ENCODE measurements at places on chromosomes 11 and 22.

GRCh38 chr11:46445920-46446771, 54.6 kb upstream of the CHRM4 start:
- DNase-seq = no peak

GRCh38 chr11:79857377-79858214, 416.8 kb upstream of the TENM4 start:
- DNase-seq = no peak

- no peak for DNase-seq
Measured at GRCh38 chr11:63897459-63898146, 19.4 kb downstream of the RCOR2 start.

- no peak for DNase-seq
Measured at GRCh38 chr11:36783808-36784207, 185.8 kb upstream of the RAG2 start.

GRCh38 chr11:75147191-75147874, 3.6 kb upstream of the SLCO2B1 start:
- DNase-seq = no peak

GRCh38 chr11:106047631-106048030, 25.6 kb upstream of the MSANTD4 start:
- DNase-seq = no peak

DNA sequence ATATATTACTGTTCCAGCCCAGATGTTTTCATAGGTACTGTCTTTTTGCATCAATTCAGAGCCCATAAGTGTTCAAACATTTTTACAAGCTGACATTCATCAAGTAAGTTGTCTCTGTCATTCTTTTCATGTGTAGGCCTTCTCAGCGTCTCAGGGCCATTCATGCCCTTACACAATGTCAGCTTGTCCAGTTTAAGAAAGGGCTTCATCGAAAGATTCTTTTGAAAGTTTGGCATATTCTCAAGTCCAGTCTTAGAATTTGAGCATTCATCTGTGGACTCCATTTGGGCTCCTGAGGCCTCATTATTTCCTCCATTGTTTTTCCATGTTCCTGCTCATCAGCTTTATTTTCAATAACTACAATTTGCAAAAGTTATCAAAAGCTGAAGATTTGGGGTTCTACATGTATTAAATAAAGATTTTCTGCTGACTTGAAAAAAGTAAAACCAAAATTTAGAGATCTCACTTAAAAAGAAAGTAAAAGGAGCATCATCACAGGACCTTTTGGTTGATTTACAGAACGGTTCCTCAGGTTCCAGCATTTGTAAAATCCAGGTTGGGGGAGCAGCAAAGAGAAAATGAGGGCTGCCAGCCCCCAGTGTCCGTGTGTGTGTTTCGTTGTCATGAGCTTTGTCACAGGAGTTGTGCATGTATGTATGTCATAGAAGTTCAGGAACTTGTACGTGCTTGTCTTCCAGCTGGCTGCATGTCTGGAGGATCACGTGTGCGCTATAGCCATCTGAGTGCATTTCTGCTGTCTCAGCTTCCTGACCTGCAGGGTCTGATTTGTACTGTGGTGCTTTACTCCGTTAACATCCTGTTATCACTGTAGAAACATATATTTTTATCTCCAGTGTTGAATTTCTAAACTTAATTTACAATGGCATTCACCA, 15.6 kb downstream of the MOV10L1 start:
- no peak for DNase-seq

GRCh38 chr22:45882881-45883810, 93.8 kb downstream of the WNT7B start:
- no peak for DNase-seq

GRCh38 chr11:113382121-113382520, 5.5 kb upstream of the ANKK1 start:
- no peak for DNase-seq

GRCh38 chr22:32494971-32495370, 20.4 kb downstream of the FBXO7 start:
- DNase-seq = no peak

GRCh38 chr22:48577014-48577690, 1250.5 kb downstream of the BRD1 start:
- DNase-seq = no peak

- DNase-seq = no peak
Measured at GRCh38 chr11:63868399-63869064, 29.6 kb downstream of the MARK2 start.

DNA sequence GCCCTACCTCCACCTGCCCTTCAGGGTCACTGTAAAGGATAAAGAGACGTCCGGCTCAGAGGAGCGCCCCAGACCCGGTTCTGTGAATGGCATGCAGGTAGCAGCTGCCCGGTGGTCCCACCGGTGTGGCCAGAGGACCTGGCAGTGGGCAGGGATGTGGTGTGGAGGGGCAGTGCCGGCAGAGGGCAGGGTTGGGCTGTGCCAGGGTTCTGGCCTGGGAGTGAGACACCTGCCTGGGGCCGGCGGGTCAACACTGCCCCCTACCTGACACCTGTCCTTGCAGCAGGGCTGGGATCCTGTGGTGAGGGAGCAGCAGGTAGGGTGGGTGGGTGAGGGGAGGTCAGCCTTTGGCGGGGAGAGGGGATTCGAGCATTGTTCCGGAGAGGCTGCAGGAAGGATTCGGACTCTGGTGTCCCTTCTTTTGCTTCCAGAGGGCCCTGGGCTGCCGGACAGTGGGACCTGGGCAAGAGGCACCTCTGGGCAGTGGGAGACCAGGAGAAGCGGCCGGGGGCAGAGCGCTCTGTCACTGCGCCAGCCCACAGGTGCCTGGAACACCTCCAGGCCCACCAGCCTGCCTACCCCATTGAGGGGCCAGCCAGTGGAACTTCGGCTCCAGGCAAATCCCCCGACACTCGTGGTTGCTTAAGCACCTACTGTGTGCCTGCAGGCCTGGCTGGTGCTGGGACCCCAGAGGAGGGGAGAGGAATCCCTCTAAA, 1.6 kb upstream of the PHLDA2 start:
- DNase-seq = peak; percentile 30

DNA sequence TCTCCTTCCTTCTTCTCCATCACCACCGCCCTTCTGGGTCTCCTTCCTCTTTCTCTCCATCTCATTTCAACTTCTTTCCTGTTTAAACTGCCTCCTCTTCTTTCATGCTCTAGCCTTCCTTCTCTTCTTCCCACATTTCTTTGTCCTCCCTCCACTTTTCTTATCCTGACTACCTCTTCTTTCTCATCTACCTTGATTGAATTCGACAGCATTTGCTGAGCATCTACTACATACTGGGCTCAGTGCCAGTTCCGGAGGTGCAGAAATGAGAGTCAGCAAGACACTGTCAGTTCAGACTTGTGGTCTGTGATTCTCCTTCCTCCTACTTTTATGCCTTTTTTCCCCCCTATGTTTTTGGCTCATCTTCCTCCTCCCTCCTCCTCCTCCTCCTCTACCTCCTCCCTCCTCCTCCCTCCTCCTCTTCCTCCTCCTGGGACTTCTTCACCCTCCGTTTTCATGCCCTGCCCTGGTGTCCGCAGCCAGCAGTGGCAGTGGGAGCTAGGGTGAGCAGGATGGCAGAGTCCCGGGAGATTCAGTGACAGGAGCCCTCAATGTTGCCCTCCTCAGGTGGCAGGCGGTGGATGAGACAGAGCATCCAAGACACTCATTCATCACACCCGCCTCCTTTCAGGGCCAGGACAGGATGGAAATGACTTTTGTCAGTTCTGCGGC, 146.0 kb upstream of the SEZ6L start:
- DNase-seq = no peak

DNA sequence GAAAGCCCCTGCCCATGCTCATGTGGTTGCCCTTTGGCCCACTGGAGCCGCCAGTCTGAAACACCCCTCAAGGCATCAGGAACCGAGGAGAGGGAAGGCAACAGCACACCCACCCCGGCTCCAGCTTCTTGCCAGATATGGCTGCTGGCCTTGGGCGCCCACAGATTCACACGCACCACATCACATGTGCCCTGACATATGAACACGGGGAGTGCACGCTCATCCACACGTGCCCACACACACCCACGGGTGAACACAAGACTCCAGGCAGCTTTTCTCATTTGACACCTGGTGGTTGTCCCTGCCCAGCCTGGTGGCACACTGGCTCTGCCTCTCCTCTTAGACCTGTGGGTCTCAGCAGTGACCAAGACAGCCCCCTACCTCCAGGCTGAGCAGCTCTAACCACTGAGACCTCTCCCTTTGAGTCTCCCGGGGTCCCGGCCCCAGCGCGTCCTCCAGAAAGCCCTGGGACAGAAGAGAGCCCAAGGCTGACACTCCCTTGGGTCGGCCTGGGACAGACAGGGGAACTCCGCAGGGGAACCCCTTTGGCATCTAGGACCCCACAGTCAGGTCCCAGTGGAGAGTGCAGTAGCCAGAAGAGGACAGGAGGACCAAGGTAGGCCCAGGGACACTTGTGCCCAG, 2.7 kb upstream of the MAPK12 start:
- DNase-seq = no peak

DNA sequence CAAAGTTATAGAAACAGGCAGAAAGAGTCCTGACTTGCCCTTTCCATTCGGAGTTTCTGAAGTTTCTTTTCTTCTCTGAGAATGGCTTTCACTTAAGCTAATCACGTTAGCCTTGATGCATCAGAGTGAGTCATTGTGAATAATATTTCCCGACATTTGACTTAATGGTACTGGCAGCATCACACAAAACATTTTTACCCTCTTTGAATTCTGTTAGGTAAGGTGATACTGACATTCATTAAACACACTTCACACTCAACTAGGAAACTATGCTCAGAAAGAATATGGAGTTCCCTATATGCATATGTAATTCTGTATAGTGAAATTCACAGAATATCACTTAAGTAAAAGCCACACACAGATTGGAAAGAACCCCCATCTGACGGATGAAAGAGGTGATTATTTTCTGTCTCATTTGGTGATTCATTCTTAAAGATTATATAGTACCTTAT, 120.8 kb upstream of the ARHGAP20 start:
- DNase-seq = no peak

DNA sequence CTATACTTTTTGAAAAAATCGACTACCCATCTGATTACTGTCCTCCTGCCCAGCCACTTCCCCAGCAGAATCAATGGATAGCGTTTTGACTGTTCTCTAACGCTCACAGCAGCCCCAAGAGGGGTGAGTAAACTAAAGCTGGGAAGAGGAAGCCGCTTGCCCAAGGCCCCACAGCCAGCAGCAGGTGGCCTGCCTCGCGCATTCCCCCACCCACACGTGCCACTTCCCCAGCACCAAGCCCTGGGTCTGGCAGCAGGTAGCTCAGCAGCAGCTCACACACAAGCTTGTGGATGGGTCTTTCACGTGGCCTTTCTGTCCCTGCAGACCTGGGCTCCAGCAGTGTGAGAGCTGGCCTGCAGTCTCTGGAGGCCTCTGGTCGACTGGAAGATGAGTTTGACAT, 34.3 kb downstream of the TOM1 start:
- DNase-seq = no peak

- no peak for DNase-seq
Measured at GRCh38 chr11:70230840-70231710, 28.0 kb downstream of the FADD start.

- no peak for DNase-seq
Measured at GRCh38 chr11:82872377-82873150, 27.7 kb downstream of the PRCP start.

GRCh38 chr22:39242595-39243438, 2.0 kb downstream of the PDGFB start:
- peak; percentile 43 for DNase-seq

DNA sequence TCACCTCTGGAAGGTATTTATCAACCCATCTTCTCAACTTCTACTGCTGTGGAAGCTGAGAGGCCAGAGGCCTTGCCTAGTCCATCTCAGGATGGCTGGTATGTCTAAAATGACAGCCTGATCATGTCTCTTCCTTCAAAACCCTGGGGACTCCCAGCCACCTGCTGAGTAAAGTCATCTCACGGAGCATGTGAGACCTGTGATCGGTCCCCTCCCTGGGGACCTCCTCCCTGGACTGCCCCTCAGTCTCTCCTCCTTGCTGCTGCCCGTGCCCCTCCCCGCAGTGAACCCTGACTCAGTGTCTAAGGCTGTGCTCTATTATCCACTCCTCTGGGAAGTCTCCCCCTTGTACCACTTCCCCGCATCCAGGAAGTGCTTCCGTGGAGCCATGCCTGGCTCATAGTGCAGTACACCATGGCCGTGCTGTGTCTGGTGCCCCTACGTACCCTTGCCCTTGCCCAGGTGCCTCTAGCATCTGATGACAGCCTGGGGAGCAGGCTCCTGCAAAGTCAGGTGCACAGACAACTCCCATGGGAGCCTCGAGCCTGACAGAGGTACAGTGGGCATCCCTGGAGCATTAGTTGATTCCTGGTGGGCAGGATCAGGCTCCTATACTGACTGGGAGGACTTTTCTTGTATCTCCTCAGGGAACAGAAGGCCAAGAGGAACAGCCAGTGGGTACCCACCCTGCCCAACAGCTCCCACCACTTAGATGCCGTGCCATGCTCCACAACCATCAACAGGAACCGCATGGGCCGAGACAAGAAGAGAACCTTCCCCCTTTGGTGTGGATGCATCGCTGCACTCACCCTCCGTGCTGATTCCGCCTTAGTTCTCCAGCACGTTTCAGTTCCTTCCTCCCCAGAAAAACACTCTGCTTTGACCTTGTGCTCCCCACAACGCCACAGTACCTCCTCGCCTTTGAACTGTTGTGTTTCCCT, 13.8 kb downstream of the SMARCB1 start:
- no peak for DNase-seq

- DNase-seq = no peak
Measured at GRCh38 chr11:40746282-40746681, 713.2 kb downstream of the LRRC4C start.

DNA sequence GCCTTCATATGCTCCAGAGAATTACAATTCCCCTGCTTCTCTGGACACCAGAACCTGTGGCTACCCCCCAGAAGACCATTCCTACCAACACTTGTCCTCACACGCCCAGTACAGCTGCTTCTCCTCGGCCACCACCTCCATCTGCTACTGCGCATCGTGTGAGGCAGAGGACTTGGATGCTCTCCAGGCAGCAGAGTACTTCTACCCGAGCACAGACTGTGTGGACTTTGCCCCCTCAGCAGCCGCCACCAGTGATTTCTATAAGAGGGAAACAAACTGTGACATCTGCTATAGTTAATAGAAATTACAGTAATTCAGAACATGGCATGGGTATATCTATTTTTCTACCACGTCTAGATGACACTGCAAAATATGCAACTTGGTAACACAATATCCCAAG, 9.8 kb downstream of the POU2AF3 start:
- no peak for DNase-seq

- no peak for DNase-seq
Measured at GRCh38 chr11:58745705-58746364, 14.1 kb upstream of the GLYAT start.

GRCh38 chr22:38964989-38965388, 7.6 kb downstream of the APOBEC3A start:
- DNase-seq = no peak

GRCh38 chr11:13761250-13761649, 92.8 kb downstream of the FAR1 start:
- no peak for DNase-seq

DNA sequence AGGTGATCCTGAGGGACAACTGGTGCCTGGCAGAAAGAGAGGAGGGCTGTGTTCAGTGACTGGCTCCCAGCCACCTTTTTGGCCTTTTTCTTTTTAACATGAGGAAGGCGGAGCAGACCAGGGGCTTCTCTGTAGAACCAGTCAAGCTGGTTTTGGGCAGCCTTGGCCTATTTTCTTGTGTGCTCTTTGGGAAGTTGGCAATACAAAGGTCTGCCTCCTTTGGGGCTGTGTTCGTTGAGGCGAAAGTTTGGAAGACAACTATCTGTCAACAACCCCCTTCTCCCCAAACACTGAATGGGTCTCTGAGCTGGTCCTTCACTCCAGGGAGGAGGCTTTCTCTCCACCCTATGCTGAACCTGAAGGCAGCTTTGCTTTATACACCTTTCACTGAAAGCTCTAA, 8.5 kb downstream of the MARK2 start:
- DNase-seq = no peak

GRCh38 chr22:27727673-27728451, 73.7 kb downstream of the MN1 start:
- no peak for DNase-seq

Data from activated CD4-positive, alpha-beta T cell treated with anti-CD3 and anti-CD28 coated beads for 4 hours (primary cell).